Activated CD4-positive, alpha-beta T cell treated with anti-CD3 and anti-CD28 coated beads, Interleukin-2, amount 10 ng/mL, durations not matched to agents 24 days and 14 days (primary cell): ENCODE measurements at places on chromosomes 6 and 20. TPM values are rescaled to one million over a fixed set of nuclear protein-coding genes. Genes with fewer than 3 reads are reported as not detected.

The KIF25 gene
- total RNA-seq: not detected in 2 replicates

The RAD21L1 gene
- not detected in 2 replicates for total RNA-seq

The SAMD10 gene
- total RNA-seq: 34.4 and 37.5 TPM in 2 replicates

The PRND gene
- total RNA-seq: not detected in 2 replicates

The RIPPLY2 gene
- not detected in 2 replicates for total RNA-seq

The GNMT gene
- total RNA-seq: 0.24 and 0.70 TPM in 2 replicates

The TRIM31 gene
- total RNA-seq: 0.09 TPM in 1 of 2 replicates, not detected in the other

The TPBG gene
- not detected in 2 replicates for total RNA-seq

The FOXQ1 gene
- total RNA-seq: not detected in 2 replicates

The ZFP64 gene
- total RNA-seq: 12.6 and 12.8 TPM in 2 replicates

The LGSN gene
- total RNA-seq: not detected in 2 replicates

The FRK gene
- not detected in 2 replicates for total RNA-seq

The SLC22A7 gene
- total RNA-seq: not detected in 2 replicates

The POU5F1 gene
- not detected in 2 replicates for total RNA-seq

The DNMT3B gene
- 1.1 and 1.3 TPM in 2 replicates for total RNA-seq

The CUTA gene
- total RNA-seq: 120 and 124 TPM in 2 replicates

The POU3F2 gene
- not detected in 2 replicates for total RNA-seq

The DDR1 gene
- total RNA-seq: 18.8 and 22.9 TPM in 2 replicates

The SOX4 gene
- 0.79 and 0.95 TPM in 2 replicates for total RNA-seq
